T-helper 2 cell (primary cell): ENCODE measurements at places on chromosomes 1 and 21.

DNA sequence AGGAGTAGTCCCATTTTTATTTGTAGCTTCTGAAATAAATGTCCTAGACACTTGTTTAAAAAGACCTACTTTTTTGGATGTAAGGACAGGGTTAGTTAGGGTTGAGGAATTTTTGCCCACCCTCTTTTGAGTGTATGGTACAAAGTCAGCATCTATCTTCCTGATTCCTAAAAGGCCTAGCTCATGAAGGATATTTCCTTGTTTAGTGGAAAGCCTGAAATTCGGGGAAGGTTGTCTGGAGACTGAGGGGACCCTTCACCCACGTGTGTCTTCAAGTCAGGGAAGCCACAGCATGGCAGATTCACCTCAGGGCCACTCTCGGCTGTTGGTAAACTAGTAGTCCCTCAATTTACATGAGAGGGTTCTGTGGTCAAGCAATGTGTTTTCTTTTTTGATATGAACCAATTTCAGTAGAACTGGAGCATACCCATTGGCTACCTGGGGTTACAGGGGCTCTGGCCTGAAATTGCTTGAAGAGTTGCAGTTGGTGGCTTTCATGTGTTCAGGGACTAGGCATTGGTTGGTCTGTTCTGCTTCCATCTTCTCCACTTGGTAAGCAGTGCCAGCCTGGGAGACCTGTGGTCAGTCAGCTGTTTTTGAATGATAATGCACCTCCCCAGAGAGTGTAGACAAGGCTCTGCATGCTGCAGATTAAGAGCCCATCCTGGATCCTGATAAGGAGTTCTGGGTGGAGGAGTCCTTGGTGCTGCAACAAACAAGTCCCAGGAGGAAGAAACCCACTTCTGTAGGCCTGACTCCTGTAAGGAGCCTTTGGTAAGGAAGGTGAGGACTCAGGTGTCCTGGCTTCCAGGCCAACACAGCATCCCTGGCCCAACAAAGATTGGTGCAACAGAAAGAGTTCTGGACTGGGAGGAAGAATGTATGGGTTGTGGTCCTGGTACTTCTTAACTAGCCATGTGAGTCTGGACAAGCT is 6.3 kb downstream of the BTG2 start:
- no peak for DNase-seq

DNA sequence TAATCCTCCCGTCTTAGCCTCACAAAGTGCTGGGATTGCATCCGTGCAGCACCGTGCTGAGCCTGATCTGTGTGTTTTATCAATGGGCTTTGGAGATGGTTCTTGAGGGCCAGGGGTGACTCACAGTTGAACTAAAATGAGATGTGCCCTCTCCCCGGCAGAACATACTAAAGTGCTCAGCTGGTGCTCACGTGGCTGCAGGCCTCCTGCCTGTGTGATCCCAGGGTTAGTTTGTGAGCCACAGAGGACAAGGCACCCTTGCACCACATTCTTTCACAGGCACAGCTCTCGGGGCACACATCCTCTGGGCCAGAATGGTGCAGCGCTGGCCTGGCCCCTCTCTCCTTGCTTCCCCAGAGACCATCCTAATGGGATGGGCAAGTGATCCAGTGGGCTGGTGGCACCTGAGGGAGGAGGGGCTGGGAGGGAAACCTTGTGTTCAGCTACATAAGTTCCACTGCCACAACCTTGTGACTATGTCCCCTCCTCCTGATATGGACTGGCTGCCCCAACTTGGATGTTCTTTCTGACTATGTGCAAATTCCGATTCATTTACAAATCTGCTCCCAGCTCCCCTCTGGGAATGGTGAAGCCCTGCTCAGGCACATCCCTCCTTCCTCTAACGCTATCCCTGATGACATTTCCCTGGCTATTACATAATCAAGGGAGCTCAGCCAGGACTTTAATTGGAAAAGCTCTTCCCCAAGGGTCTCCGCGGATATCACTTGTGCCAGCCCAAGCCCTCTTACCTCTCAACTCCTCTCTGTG is 197.0 kb upstream of the EDN2 start:
- DNase-seq = no peak

DNA sequence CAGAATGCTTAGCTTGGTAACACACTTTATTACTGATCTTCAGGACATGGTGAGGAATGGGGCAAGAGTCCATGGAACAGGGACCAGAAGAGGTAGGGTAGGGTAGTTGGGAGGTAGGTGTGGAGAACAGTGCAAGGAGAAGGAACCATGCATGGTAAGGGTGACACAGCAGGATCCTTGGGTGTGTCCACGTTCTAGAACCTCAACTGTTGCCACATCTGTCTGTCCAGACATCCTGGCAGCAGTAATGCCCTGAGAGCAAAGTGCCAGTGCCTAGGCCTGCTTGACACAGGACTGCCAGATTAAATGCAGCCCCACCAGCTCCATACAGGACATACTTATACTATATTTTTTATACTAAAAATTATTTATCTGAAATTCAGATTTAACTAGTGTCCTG is 13.9 kb downstream of the DMAP1 start:
- no peak for DNase-seq

GRCh38 chr1:45012639-45013278 is 705 bp downstream of the UROD start:
- no peak for DNase-seq

- DNase-seq = no peak
These were observed 13.7 kb downstream of the CSF1 start for GRCh38 chr1:109924316-109924715.

- peak; percentile 96 for DNase-seq
These were observed 9.8 kb downstream of the ATP8B2 start for GRCh38 chr1:154335025-154335714.
